ENCODE measurements at places on chromosomes 13 and 19.
A peak's percentile ranks its signal among the peaks of the same experiment; 100 is the strongest.

GRCh38 chr19:3336680-3337523, 29.5 kb upstream of the NFIC start:
- DNase-seq: peak; percentile 48

DNA sequence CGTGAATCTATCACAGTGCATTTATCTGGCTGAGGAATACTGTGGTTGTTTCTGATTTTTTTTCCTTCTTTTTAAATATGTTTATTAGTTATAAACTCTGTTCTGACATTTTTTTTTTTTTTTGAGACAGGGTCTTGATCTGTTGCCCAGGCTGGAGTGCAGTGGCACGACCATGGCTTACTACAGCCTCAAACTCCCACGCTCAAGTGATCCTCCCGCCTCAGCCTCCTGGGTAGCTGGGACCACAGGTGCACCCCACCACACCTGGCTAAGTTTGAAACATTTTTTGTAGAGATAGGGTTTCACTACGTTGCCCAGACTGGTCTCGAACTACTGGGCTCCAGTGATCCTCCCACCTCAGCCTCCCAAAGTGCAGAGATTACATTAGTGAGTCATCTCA, 6.6 kb upstream of the NUMBL start:
- no peak for DNase-seq

DNA sequence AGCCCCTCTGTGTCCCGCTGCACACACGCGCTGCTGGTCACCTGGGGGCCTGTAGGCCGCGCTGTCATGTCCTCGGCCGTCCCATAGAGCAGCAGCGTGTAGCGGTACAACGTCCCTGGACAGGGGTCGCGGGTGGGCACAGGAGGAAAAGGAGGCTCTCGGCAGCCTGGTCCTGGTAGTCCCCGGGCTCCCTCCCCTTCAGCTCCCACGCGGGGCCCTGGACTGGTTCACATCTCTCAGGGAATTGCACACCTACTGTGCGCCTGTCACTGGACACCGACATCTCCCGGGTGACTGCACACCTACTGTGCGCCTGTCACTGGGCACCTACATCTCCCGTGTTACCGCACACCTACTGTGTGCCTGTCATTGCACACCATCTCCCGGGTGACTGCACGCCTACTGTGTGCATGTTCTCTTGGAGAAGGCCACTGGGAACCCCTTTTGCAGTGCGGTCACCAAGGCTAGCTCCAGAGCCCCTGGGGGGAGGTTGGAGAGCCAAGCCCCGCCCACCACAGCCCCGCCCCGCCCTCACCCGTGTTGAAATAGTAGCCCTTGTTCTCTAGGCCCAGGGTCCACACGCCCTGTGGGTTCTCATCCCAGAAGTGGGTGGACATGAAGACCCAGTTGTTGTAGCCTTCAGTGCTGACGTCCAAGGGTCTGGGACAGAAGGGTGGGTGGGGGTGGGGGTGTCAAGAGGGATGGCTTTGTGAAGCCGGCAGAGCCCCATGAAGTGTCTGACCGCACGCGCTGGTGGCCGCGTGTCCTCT, 3.5 kb upstream of the C19orf25 start:
- DNase-seq: no peak

DNA sequence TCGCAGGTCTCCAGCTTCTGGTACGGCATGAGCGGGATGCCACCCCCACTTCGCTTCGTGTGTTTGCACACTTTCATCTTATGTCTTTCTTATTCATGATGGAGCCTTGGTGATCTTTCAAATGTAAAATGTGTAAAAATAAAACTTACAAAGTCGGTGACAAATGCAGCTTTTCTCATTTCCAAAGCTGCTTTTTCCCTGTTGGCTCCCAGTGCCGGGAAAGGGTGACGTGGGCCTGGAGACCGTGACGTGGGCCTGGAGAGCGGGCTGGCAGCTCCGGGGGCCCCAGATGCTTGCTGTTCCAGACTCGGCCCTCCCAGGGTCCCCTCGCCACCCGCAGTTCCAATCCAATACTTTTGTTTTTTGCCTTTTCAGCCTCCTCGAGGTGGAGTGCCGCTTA, 101.4 kb downstream of the KDM4B start:
- DNase-seq: no peak

DNA sequence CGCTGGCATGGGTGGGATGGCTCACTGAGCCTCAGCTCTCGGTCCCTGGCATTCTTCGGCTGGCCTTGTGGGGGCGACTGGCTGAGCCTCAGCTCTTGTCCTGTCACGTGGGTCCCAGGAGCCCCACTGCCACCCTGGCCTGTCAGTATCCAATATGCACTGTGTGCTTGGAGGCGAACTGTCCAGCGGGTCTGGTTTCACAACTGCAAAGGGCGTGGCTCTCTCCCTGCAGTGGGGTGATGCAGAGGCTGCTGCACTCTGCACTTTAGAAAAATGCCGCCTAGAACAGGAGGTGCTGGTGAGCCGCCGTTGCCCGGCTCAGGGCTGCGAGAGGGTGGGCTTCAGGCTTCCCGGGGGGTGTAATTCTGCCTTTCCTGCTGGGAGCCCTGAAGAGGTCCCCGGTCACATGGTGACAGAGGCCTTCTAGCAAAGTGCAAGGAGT, 17.0 kb upstream of the TMEM255B start:
- DNase-seq: peak; percentile 66

- DNase-seq: no peak
Measured at GRCh38 chr13:109113427-109113826, 484.0 kb downstream of the MYO16 start.

DNA sequence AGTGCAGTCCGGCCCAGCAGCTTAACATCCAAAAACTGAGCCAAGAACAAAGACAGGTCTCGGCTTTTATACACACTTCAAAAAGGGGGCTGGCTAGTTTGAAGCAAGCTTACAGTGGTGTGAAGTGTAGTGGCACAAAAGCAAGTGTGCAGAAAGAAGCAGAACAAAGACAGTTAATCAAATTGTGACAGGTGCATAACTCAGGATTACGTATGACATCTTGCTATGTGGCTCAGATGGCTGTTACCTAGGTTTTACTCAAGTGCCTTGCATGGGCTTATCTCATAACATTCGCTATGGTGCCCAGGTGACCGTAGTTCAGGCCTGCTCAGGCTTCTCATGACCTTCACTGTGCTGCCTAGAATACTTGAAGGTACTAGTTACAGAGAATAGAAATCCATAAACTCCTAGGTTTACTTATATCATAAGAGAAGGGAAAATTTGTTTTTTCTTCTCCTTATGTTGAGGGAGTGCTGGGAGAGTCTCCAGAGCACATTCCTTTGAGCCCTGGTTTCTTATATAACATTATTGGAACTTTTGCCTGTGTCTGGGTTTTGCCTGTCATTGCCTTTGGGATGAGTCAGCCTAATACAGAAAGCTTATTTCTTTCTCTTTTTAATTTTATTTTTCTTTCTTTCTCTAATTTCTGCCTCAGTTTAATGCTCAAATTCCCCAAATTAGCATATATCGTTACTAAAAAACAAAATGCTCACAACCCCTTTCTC, 1629.1 kb upstream of the PCDH20 start:
- no peak for DNase-seq

DNA sequence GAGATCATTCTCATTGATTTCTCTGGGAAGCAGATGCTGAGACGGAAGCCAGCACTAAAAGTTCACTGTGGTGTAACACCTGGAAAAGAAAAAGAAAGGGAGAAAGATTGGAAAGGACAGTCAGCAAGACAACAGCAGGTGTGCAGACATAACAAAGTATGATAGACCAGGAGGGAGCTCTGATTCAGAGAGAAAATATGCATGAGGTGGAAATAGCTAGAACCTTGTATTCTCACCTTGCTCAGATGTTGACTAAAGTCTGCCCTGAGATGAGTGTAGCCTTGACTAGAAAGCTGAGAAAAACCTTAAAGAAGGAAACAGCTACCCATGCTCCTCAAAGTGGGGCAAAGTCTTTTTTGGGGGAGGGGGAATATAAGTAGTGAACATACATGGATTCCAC, 1711.8 kb downstream of the EFNB2 start:
- DNase-seq: no peak

GRCh38 chr13:26541678-26542568, 15.6 kb upstream of the WASF3 start:
- DNase-seq: no peak

- DNase-seq: no peak
Measured at GRCh38 chr13:94622344-94622743, 20.7 kb downstream of the GPR180 start.

DNA sequence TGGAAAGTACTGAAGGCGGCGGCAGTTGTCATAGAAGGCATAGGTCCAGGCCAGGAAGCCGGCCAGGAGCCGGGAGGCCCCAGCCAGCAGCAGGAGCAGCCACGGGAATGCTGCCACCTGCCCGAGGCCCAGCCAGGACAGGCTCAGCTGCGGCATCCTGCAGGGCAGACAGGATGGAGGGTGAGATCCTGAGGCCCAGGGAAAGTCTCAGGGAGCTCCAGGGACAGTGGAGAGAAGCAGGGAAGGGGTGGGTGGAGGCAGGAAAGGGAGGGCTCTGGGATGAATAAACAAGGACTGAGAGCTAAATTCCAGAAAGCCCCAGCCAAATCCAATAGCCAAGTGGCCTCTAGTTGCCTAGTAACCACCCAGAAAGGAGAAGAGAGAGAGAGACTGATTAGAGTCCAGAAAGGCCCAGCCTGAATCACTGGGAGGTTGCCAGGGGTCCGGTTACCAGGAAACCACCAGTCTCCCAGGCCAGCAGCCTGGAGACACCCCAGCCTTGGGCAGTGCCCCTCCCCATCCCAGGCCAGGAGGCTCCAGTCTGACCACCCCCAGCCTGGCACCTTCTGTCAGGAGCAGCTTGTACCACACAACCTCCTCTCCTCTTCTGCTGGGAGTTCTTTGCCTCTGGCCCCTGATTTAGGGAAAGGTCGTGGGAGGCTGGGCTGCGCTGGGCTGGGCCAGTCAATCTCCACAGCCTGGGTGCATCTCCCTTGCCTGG, 7.5 kb upstream of the OR10H5 start:
- peak; percentile 91 for DNase-seq

- peak; percentile 92 for DNase-seq
Measured at GRCh38 chr19:18304458-18305310, 18.2 kb downstream of the LSM4 start.

- no peak for DNase-seq
Measured at GRCh38 chr13:54511366-54511765, 1482.8 kb downstream of the OLFM4 start.

- DNase-seq: no peak
Measured at GRCh38 chr19:3477951-3478350, 2.4 kb downstream of the SMIM24 start.

- peak; percentile 63 for DNase-seq
Measured at GRCh38 chr19:54179921-54180461, 7.0 kb upstream of the TMC4 start.

GRCh38 chr13:40666933-40667621, 636 bp upstream of the FOXO1 start:
- peak; percentile 67 for DNase-seq

- no peak for DNase-seq
Measured at GRCh38 chr13:99987154-99988019, 5.8 kb downstream of the ZIC2 start.

All from right hindlimb (tissue), 1 donor.